ENCODE measurements at places on chromosomes 11 and 22.

GRCh38 chr11:117983163-117983475, 3.1 kb upstream of the IL10RA start:
- DNase-seq: no peak

GRCh38 chr11:134207538-134208239, 16.1 kb downstream of the NCAPD3 start:
- no peak for DNase-seq

- no peak for DNase-seq
Observed at GRCh38 chr11:108933630-108934029, 268.8 kb downstream of the DDX10 start.

DNA sequence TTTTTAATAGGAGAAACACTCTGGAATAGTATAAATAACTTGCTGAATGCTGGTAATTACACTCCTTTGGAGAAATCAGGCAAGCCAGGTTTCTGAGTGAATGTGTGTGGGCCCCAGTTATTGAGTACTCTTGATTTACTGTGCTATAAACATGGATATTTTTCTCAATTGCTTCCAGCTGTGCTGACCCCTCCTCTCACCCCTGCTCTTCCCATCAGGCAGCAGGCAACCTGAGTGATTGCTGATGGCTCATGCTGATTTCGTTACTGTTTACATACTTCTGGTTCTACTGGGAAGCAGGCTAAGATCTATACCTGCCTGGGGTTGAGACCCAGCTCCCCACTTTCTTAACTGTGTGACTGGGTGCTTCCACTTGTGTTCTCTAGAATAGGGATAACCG, 68.5 kb downstream of the DHCR7 start:
- no peak for DNase-seq

DNA sequence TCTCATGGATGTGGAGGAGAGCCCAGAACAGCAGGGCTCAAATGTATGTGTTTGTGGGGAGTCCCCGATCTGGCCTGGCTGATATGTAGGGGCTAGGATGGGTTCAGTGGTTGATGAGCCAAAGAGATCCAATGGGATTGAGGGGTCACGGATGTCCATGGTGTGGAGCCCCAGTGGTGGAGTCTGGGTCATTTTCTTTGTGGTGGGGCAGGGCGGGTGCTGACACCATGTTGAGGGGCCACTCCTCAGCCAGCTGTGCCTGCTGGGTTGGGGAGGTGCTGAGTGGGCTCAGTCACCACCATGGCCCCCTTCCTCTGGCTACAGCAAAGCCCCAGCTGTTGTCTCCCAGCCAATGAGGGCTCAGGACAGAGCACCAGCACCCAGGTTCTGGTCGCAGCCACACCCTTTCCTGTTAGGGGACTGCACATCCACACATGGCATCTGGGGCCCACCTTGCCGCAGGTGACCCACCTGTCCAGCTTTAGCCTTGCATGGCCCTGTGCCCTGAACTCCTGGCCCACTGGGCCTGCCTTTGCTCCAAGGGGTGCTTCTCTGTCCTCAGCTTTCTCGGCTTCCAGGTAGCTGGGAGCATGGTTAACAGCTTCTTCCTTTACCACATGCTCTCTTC, 3.2 kb upstream of the GNAZ start:
- DNase-seq: no peak

DNA sequence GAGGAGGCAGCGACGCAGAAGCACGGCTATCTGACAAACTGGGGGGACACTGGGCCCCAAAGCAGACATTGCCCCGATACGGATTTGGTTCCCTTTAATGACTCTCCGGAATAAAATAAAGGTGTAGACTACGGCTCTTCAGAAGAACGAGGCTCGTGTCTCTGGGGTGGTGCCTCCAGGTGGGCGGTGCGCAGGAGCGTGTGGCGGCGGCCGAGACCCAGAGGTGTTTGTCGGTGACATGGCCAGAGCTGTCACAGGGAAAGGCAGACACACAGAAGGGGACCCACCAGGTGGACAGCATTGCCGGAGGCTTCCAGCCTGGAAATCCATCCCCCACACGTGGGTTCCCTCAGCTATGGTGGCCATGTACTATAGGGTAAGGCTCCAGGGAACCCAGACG, 366.0 kb downstream of the BRD1 start:
- DNase-seq: no peak

GRCh38 chr22:19986410-19987341, 29.9 kb downstream of the ARVCF start:
- no peak for DNase-seq

DNA sequence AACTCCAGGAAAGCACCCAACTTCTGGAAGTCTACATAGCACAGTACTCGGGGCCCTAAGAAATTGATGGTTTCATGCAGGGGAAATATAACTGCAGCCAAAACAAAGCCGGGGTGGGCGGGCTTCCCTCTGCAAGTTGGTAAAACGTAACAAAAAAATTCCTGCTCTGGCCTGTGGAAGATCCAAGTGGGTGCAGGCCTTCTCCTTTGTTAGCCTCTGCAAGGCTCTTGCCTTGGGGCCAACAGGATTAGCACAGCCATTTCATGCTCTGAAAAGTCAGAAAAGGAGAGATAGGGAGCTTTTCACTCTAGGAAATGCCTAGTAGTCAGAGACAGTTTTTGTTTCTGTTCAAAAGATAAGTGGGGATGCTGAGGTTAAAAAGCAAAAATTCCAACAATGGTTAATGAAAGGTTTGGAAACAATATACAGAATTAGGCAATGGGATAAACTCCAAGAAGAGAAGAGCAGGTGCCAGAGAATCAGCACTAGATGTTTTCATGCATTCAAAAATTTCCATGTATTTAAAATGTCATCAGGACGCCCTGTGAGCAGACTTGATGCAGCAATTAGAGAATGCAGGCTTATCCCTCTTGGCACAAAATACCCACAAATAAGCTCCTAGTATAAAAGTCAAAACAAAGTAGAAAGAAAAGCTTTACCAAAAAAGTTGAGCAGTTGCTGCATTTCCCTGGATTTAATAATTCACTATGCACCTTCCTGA, 72.3 kb upstream of the CHRM4 start:
- DNase-seq: no peak

GRCh38 chr11:18379201-18379600, 15.2 kb upstream of the LDHA start:
- no peak for DNase-seq

GRCh38 chr11:71461696-71462095, 8.7 kb downstream of the NADSYN1 start:
- no peak for DNase-seq

GRCh38 chr22:24699876-24700275, 74.6 kb downstream of the PIWIL3 start:
- DNase-seq: no peak

DNA sequence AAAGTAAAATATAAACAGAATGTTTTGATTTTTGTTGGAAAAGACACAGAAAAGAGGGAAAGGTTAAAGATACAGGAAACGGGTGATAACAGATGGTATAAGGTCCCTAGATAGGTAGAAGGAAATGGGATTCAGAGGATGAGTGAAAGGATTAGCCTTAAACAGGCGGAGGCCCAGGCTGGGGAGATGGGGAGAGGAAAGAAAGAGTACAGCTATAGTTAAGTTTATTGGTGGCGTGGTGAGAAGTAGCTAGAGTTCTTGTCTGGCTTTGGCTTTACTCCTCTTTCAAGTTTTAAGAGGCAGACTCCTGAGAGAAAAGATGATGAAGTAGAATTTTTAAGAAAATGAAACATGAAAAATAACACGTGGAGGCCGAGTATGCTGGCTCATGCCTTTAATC, 13.7 kb downstream of the ZBTB44 start:
- no peak for DNase-seq
